Hepatic stellate cell (primary cell): ENCODE measurements at places on chromosomes 1 and 21.

DNA sequence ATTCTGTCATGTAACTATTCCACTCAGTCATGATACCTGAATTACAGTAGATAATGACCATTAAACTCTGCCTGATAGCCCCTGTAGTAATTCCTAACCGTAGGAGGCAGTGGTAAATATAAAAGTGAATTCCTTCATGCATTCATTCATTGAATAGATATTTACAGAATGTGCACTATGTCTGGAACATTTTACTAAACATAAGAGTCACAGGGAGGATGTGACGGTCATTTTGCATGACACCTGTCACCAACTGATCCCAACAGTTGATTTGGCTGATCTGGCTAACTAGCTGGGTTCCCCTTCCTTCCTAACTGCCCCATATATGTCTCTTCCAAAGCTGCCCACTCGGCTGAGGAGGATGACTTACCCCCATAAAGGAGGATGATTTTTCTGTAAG is 2.2 kb upstream of the RNPC3 start:
- DNase-seq, result no peak

- DNase-seq, result no peak
These were observed 118.8 kb downstream of the RWDD3 start for GRCh38 chr1:95352767-95353166.

DNA sequence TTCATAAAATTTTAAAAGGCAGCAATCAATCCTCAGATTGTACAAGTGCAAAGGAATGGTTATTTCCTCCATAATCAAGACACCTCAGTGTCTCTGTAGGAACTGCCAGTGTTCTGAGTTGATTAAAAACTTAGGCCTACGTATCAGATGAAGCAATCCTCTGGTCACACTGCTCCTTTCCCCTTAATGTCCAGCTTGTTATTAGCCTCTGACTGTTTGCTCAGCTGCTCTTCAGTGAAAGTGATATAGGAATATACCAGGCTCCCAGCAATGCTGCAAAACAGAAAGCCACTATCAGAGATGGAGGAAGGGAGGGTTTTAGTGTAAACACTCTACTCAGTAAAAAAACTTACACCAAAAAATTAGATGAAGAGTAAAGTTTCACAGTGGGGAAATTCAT is 49.8 kb downstream of the SLC35D1 start:
- DNase-seq, result no peak

DNA sequence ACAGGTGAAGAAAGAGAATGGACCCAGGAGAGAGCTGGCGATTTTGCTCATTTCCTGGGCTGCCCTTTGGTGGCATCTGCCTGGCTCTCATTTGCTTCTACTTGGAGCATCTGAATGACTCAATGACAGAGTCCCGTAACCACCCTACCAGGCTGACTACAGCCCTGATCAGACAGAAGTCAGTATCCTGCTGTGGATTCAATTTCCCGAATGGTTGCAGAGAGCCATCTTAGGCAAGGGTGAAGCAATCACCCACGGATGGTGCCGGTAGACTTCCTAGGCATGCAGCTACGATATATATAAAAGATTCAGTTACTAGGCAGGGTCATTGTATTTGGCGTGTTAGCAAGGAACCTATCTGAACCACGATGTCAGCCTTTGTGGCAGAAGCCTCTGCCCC is 10.2 kb downstream of the AJAP1 start:
- DNase-seq, result no peak

DNA sequence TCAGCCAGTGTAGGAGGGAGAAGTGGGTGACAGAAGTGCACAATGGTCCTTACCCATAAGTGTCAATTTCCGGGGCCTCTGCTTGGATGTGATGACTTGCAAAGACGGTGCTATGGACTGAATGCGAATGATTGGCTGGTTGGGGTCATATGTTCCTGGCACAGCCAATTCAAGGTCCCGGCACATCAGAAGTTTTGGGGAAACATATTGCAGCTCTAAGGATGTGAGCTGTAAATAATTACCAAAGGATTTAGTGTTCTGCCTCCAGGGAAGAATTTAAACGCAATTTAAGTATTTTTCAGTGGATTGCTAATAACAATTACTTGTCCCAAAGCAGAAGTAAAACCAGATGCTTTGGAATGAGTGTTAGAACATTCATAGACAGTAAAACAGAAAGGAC is 26.9 kb upstream of the EXOSC10 start:
- no peak for DNase-seq
